ENCODE measurements at places on chromosomes 7 and 10. TPM values are rescaled to one million over a fixed set of nuclear protein-coding genes. Genes with fewer than 3 reads are reported as not detected.

Gene SLC16A9
- total RNA-seq = 19.7 TPM

Gene AKR1C3
- total RNA-seq = 15.6 TPM

Gene CLCN1
- not detected for total RNA-seq

Gene LAMB1
- total RNA-seq = 71.8 TPM

Gene PVRIG
- total RNA-seq = 0.25 TPM

Gene DDX50
- 27.8 TPM for total RNA-seq

Gene HOXA10
- 1.9 TPM for total RNA-seq

Gene C10orf67
- 0.36 TPM for total RNA-seq

Gene ACSM6
- total RNA-seq = not detected

Gene DMBT1
- 0.12 TPM for total RNA-seq

Gene PTTG1IP2
- total RNA-seq = not detected

Gene SFTPA1
- total RNA-seq = 1.6 TPM

Gene KCNMA1
- total RNA-seq = 7.0 TPM

Gene FRMPD2
- 0.69 TPM for total RNA-seq

Gene PNLIPRP3
- not detected for total RNA-seq

Gene CYP3A7
- 0.28 TPM for total RNA-seq
